Naive B cell (primary cell): ENCODE measurements at places on chromosomes 7 and 10.

- no peaks in the 10 kb centered on the region for H3K36me3 ChIP-seq
- DNase-seq, result peak; percentile 19
- H3K4me3 ChIP-seq, result peak overlapping the region; percentile 31
- H3K27me3 ChIP-seq, result no peaks in the 10 kb centered on the region
- peaks cover 17% of the 10 kb centered on the region for H3K4me1 ChIP-seq
Observed at GRCh38 chr10:50636618-50637579, 13.1 kb upstream of the SGMS1 start.

GRCh38 chr7:139585042-139585441, 61.6 kb downstream of the CLEC2L start:
- no peak for DNase-seq
- no peak overlapping the region for H3K4me3 ChIP-seq
- H3K4me1 ChIP-seq, result no peaks in the 10 kb centered on the region
- H3K27ac ChIP-seq, result no peak overlapping the region

- H3K27me3 ChIP-seq, result no peaks in the 10 kb centered on the region
- peaks cover 19% of the 10 kb centered on the region for H3K36me3 ChIP-seq
- H3K4me3 ChIP-seq, result no peak overlapping the region
- DNase-seq, result no peak
- H3K27ac ChIP-seq, result no peak overlapping the region
- H3K4me1 ChIP-seq, result peaks cover 11% of the 10 kb centered on the region
Observed at GRCh38 chr7:149205690-149206381, 10.5 kb downstream of the ZNF282 start.

- no peaks in the 10 kb centered on the region for H3K27me3 ChIP-seq
- no peak for DNase-seq
- H3K4me1 ChIP-seq, result no peaks in the 10 kb centered on the region
- H3K4me3 ChIP-seq, result no peak overlapping the region
- H3K36me3 ChIP-seq, result no peaks in the 10 kb centered on the region
Observed at GRCh38 chr7:51307651-51308210, 8.9 kb downstream of the COBL start.

GRCh38 chr7:152341914-152342236, 93.9 kb downstream of the KMT2C start:
- no peaks in the 10 kb centered on the region for H3K36me3 ChIP-seq
- no peak for DNase-seq
- no peak overlapping the region for H3K27ac ChIP-seq

GRCh38 chr7:107884066-107884818, 6.7 kb upstream of the DLD start:
- no peak overlapping the region for H3K27ac ChIP-seq
- no peaks in the 10 kb centered on the region for H3K4me1 ChIP-seq
- H3K27me3 ChIP-seq, result peaks cover 35% of the 10 kb centered on the region
- DNase-seq, result no peak

- no peak overlapping the region for H3K27ac ChIP-seq
- no peaks in the 10 kb centered on the region for H3K36me3 ChIP-seq
- H3K4me1 ChIP-seq, result peaks cover 16% of the 10 kb centered on the region
- DNase-seq, result no peak
- H3K4me3 ChIP-seq, result no peak overlapping the region
- H3K27me3 ChIP-seq, result peaks cover 25% of the 10 kb centered on the region
Observed at GRCh38 chr10:24213266-24213665, 4.3 kb downstream of the KIAA1217 start.
